ENCODE measurements at places on chromosomes 16 and 17.

- DNase-seq = peak; percentile 32
Observed at GRCh38 chr16:62665269-62665668, 629.0 kb upstream of the CDH8 start.

DNA sequence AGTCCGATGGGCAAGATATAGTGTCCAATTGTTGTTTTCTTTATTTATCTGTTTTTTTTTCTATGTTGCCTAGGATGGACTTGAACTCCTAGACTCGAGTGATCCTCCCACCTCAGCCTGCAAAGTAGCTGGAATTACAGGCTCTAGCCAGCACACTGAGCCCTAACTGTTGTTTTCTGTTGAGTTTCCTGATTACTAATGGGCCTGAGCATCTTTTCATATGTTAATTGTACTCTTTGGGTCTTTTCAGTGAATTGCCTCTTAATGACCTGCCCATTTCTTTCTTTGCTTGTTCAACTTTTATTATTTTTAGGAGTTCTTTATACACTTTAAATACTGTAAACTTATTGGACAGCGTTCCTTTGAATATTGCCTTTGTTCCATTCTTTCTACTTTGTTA lies 213.0 kb downstream of the HS3ST3B1 start:
- no peak for DNase-seq

DNA sequence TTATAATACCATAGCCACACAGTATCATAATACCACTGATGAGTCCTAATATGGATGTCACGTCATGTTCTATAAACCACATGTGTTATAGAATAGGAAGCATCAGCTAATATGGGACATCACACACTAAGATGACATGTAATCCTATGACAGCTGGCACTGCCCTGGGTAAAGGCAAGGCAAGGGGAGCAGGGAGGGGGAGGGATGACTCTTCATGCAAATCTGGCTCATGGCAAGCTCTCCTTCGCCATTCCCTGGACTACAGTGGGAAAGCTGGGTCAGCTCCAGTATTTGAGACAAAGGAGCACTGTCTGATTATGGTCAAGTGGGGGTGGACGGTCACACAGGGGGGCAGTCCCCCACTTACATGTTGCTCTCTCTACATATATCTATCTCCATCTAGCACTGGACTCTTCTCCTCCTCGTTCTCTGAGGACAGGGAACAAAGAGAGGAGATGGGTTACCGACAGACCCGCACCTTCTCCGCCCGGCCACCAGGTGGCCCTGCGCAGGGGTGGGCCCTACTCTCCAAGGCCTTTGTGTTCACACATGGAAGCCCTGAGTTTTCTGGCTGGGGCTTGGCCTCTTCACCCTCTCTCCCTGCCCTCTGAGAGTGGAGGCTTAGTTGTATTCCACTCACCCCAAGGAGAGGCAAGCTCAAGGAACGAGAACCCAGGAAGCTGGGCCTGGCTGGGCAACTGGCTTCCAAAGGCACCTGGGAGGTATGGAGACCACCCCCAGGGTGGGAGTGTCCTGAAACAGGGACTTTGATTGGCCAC lies 23.4 kb upstream of the MPO start:
- no peak for DNase-seq

- no peak for DNase-seq
Observed at GRCh38 chr16:3118846-3119245, 6.5 kb downstream of the ZNF205 start.

- no peak for DNase-seq
Observed at GRCh38 chr17:69170377-69170776, 28.7 kb upstream of the ABCA6 start.

DNA sequence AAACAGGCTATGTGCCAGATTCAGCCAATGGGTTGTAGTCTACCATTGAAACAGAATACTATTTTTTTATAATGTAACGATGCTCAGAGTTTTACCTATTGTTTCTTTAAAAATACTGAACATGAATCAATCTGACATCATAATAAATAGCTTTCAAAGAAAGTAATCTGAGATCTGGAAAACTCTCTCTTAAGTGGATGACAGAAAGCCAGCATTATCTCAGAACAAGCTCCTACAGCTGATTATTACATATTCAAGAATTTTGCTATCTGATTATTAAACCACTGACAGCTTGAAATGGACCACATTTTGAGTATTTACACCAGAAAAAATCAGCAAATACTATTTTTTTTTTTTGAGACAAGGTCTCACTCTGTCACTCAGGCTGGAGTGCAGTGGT lies 484.2 kb upstream of the SOX9 start:
- no peak for DNase-seq

GRCh38 chr17:59300941-59301340 lies 30.5 kb upstream of the YPEL2 start:
- no peak for DNase-seq

DNA sequence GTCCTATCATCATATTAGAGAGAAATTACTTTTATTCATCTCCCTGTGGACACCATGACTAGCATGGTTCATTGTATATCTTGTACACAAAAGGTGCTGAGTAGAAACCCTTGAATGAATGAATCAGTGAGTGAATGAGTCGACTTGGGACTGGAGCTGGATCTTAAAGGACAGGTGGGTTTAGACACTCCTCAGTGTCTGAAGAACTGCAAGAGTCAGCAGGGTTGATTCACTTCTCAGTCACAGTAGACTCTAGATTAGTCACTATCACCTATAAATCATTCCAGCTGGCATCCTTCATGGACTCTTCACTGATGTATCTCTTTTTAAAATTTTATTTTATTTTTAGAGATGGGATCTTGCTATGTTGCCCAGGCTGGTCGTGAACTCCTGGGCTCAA lies 30.1 kb upstream of the PMFBP1 start:
- no peak for DNase-seq

- DNase-seq = no peak
Observed at GRCh38 chr16:88685156-88686061, 898 bp downstream of the SNAI3 start.

GRCh38 chr16:81251871-81252270 lies 13.4 kb downstream of the BCO1 start:
- DNase-seq = no peak

- DNase-seq = no peak
Observed at GRCh38 chr16:7967996-7968509, 622.3 kb downstream of the TMEM114 start.

GRCh38 chr17:74271281-74271680 lies 2.8 kb upstream of the DNAI2 start:
- no peak for DNase-seq

DNA sequence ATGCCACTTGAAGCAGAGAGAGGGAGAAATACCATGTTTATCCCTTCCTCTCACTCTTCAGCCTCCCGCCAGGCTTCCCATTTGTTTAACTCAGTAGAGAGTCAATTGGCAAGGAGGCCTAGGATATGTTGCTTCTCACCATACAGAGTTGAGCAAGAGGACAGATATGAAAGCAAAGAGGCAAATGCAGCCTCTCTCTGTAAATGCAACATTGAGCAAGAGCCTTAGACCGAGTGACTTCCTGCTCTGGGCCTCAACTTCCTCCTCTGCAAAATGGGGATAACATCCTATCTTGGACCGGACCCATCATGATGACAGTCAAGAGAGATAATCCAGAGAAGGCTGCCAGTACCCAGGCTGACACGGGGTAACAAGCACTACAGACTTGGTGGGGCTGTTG lies 36.8 kb downstream of the SOCS1 start:
- no peak for DNase-seq

- no peak for DNase-seq
Observed at GRCh38 chr16:1351215-1351581, 480 bp downstream of the TSR3 start.

- no peak for DNase-seq
Observed at GRCh38 chr16:22775220-22775922, 38.6 kb upstream of the HS3ST2 start.

- no peak for DNase-seq
Observed at GRCh38 chr17:19542247-19542646, 8.6 kb downstream of the SLC47A1 start.

- DNase-seq = no peak
Observed at GRCh38 chr16:84827897-84828296, 8.1 kb downstream of the CRISPLD2 start.

DNA sequence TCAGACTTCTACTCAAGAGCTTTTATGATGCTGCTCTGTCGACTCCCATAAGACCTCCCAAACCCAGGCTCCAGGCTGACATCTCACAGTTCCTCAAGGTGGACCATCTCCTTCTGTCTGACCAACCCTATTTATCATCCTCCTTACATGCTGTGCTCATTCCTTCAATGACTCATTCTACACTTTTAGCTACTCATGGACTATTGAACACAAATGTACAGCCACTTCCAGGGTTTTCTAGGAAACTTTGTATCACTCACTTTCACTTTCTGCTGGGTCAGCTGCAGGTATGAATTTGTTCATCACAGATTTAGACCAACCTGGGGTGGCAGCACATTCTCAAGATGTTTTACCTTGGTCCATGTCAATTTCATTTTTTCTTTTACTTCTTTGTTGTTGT lies 162.4 kb upstream of the FAM20A start:
- no peak for DNase-seq

DNA sequence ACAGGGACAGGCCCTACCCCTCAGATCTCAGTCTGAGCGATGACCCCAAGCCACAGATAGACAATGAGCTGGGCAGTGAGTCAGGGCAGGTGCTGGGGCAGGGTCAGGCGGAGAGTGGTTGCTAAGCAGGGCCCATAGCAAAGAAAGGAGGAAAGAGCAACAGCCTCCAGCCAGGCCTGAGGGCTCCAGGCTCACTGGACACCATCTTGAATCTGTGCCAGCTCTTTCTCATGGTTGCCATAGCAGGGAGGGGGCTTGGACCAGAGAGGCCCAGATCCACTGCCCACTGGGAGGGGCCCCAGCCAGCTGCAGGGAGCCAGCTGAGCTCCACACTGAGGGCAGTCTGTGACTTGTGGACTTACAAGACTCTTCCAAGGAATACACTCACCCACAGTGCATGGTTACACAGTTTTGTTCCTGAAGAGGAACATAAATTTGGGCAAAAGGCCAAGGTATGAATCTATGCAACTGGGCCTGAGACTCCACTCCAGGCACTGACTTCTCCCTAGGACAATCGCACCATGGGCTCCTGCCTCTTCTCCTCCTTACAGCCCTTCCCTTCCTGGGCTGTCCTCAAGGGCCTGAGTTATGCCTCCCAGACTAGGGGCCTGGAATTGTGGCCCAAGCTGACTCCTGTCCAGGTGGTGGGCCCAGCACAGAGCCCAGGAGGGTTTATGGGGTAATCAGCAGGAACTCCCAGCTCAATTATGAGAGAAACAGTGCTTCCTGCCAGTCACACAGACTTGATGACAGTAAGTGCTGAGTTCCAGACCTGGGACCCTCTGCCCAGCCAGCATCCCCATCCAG lies 59.9 kb downstream of the BEAN1 start:
- no peak for DNase-seq

DNA sequence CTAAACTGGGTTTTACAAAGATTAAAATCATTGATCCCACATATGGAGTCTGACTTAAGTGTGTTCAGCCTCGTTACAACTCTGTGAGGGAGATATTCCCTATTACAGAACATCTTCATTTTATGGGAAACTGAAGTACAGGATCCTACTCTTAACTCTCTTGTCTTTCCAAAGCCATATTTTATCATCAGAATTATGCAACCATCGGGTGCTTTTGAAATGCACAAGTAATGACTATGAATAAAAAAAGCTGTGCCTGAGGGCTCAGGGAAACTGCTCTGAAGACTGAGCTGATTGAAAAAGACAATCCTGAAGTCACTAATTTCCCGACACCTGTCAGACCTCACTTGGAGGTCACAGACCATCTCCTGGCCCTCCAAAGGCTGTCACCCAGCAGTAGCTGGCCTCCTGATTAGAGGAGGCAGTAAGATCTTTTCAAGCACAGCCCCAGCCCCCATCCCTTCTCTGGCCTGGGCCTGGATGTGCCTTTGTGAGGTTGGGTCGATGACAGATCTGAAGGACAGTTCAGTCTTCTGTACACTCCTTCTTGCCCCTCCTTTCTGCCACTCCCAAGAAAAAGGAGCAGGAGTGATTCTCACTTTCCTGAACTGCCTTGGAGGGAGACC lies 5.6 kb downstream of the AKAP1 start:
- no peak for DNase-seq

DNA sequence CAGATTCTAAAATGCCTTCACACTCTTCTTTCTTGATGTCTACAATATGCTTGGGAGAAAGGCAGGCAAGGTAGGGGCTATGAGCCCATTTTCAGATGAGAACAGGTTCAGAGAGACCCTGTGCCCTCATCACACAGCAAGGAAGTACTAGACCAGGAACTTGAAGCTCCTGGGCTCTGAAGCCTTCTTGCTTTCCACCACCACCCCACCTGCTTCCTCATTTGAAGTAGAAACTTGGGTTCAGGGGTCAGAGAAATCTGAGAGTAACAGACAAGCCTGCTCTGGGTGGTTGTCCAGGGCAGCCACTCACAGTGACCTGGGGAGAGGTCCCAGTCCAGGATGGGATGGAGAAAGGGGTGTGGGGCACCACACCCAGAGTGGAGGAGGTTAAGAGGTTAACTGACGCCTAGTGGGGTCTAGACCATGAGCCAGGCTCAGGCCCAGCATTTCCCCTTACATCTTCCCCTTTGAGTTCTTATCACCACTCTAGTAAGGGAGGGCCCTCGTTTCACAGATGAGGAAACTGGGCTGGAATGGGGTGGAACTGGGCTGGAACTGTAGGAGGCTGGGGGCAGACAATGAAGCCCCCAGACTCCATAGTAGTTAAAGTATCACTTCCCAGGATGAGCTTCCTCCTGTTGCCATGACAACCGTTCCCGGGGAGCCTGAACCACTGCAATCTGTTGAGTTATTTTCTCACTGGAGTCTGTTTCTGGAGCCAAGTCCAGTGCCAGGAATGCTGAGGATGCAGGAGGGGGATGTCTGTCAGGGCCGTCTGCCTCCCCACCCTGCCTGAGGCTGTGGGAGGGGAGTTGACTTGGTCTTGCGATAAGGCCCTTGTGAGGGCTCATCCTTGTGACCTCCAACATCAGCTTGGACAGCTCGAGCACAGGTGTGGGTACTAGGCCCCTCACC lies 16.2 kb upstream of the PHF12 start:
- no peak for DNase-seq

- DNase-seq = no peak
Observed at GRCh38 chr17:2030779-2031163, 818 bp downstream of the DPH1 start.

GRCh38 chr16:49055824-49056545 lies 225.7 kb downstream of the CBLN1 start:
- DNase-seq = no peak

DNA sequence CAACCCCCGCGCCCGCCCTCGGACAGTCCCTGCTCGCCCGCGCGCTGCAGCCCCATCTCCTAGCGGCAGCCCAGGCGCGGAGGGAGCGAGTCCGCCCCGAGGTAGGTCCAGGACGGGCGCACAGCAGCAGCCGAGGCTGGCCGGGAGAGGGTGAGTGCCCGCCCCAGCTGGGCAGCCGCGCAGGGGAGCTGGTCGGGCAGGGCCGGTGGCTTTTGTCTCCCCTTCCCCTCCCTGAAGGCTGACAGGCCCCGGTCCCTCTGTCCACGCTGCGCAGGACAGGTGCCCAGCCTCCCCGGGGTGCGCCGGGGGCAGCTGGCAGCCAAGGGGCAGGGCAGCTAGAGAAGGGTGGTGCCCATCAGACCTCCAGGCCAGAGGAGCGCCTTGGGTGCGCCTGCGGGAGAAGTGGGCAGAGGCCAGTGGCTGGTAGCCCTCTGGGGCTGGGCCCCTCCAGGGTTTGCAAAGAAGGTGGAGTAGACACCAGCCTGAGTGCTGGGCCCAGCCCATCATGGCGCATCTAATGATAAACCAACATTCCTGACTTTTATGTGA lies 278 bp downstream of the ITGB4 start:
- no peak for DNase-seq

GRCh38 chr16:8632675-8633182 lies 11.2 kb downstream of the METTL22 start:
- no peak for DNase-seq

- DNase-seq = no peak
Observed at GRCh38 chr17:29401258-29401657, 11.1 kb downstream of the TAOK1 start.

Data from hippocampal formation (tissue), 2 donors.